ENCODE measurements at places on chromosomes 4 and X.

DNA sequence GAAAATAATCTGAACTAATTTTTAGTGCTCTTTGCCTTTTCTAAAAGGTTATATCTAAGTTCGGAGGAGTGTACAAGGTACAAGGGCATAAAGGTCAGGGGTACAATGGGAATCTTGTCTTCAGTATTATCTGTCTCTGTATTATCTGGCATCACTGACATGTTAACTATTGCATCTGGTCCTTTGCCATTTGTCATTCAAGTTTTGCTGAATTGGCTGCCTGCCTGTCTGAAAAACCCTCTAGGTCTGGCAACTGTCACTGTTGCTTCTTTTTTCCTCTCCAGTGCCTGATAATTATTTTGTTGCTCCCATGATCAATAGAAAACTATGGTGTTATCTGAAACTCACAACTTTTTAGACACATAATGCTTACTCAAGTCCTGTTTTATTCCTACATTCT is 112.5 kb upstream of the STK26 start:
- no peak for DNase-seq

- DNase-seq, result no peak
These were observed 538.2 kb downstream of the DMD start for GRCh38 chrX:32673193-32673592.

DNA sequence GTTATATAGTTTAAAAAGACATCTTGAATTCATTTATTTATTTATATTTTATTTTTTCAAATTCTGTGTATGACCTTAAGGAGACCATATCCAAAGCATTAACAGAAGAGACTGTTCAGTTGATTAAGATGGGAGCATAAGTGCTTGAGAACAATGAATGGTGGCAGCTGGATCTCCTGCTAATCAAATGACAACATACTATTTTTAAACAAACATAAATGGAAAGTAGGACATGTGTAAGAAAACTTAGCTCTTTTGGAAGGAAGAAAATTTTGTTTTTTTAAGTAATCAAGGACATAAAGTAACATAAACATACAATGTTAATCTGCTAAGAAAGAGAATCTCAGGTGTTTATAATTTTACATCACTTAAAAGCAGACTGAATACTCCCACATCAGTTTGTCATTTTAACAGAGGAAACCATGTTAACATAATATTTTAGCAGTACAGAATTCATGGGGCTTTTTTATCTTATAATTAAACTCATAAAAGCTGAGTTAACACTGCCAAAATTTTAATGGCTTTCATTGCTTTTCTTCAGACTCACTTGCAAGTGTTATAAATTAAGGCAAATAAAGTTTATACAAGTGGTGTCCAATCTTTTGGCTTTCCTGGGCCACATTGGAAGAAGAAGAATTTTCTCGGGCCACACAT is 95.1 kb downstream of the MAD2L1 start:
- no peak for DNase-seq

DNA sequence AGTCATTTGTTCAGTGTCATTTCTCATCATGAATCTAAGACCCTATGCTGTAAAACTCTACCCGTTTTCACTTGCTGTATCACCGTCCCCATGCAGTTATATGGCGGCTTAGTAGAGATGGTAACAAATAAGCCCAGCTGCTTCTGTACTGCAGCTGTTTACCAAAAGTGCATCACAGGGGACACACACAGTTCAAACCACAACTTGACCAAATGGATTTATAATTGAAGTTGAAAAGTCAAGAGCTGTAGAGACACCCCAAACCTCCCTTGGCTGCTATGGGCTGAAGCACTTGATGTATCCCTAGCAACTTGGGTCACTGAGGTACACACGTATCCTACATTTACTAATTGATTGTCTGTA is 219.0 kb upstream of the FGF13 start:
- DNase-seq, result no peak

DNA sequence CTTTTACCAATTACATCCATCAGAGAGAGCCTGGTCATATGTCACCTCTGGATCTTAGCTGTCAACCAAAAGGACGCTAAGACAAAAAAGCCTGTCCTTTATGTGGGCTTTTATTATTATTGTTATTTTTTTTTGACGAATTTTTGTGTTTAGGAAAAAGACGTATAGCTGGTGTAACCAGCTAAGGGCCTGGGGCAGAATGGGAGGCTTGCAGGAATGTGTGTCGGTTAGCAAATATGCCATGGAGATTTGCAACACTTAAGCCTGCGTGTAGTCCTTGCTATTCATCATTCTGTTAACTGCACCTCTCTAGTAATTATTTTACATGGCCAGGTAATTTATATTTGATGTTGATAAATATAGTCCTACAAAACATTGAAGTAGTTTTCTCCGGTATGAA is 93.5 kb downstream of the TACR3 start:
- DNase-seq, result no peak

- no peak for DNase-seq
These were observed 376.8 kb downstream of the BCOR start for GRCh38 chrX:39720945-39721344.

DNA sequence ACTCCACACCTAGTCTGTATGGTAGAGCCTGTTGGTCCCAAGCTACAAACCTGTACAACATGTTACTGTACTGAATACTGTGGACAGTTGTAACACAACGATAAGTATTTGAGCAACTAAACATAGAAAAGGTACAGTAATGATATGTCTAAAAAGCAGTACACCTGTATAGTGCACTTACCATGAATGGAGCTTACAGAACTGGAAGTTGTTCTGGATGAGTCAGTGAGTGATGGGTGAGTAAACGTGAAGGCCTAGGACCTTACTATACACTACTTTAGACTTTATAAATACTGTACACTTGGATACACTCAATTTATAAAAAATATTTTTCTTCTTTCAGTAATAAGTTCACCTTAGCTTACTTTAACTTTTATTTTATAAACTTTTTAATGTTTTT is 104.0 kb downstream of the TMA16 start:
- no peak for DNase-seq

- no peak for DNase-seq
These were observed 82.1 kb downstream of the SLC39A8 start for GRCh38 chr4:102263024-102263787.

GRCh38 chrX:80432863-80433262 is 12.6 kb downstream of the TENT5D start:
- no peak for DNase-seq

DNA sequence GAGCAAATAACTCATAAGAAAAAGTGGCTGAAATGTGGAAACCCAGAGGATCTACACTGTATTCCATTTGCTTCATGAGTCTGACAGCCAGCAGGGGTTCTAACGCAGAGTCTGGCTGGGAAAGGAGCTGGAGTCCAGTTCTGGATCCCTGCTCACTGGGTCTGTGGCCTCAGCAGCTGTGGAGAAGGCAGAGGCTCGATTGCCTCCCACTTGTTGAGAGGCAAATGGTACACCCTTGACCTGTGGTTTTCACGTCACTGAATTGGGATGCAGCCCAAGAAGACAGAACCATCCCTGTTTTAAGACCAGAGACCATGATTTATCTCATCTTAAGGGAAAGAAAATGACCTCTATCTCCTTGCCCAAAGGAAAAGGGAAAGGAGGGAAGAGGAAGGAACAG is 147.0 kb upstream of the NOCT start:
- no peak for DNase-seq

DNA sequence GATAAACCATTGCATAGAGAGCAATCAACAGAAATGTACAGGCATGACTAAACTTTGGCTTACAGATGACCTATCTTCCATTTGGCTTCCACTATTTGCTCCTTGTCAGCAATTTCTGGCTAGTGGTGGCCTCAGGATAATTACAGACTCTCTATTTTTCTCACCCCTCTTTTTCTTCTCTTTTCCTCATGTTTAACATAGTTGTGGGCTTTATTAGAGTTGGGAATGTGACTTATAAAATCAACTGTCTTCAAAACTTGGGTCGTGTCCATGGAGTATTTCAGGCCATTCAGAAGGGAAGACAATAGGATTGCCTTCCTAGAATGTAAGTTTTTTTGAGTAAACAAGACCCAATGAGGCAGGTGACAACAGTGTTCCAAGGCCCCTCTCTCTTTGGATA is 236.2 kb downstream of the FRAS1 start:
- DNase-seq, result no peak

DNA sequence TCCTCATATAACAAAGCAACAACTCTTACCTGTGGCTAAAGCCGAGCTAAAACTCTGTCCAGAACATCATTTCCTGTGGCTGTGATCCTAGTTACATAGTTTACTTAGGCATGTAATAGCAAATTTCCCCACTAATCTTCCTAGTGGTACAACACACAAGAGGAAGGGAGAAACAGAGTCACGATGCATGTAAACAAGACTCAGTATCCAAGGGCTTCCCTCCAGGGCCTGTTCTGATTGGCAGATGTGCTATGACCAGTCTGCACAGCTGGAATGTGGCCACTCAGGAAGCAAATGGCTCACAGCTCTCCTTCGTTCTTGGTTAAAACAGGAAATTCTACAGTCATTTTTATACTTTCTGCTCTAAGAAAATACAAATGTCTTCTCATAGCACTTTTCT is 49.2 kb upstream of the PRSS48 start:
- DNase-seq, result no peak

GRCh38 chr4:7311205-7311604 is 118.9 kb downstream of the SORCS2 start:
- DNase-seq, result no peak

DNA sequence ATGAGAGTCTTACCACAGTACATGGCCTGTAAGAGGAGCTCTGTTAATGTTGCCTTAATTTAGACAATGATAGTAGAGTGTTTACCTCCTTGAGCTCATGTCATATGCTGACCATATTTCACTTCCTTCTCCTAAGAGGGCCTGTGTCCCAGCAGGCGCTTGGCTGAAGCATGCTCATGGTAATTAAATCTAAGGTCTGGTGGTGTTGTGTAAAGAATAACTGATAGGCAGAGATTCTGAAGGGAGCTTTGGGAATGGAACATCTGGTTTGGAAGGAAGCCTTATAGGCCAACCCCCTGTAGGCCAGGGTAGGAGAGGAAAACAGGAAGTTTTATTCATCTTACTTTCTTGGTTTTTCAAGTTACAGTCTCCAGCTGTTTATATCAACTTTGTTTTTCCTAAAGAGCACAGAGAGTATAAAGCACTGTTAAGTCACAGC is 300.2 kb downstream of the USP46 start:
- DNase-seq, result no peak

- DNase-seq, result no peak
These were observed 1.3 kb downstream of the NOP14 start for GRCh38 chr4:2961811-2962441.

- no peak for DNase-seq
These were observed 133.4 kb upstream of the SMAD1 start for GRCh38 chr4:145348291-145348690.

GRCh38 chrX:108833993-108834392 is 97.6 kb upstream of the IRS4 start:
- DNase-seq, result no peak

GRCh38 chr4:83605744-83606172 is 69.8 kb downstream of the GPAT3 start:
- no peak for DNase-seq
